Spinal cord (tissue), 10 donors: ENCODE measurements at places on chromosomes 6 and 20. TPM values are rescaled to one million over a fixed set of nuclear protein-coding genes. Genes with fewer than 3 reads are reported as not detected.

GRCh38 chr20:4869290-4870193 lies 131.8 kb downstream of the SLC23A2 start:
- no peak for DNase-seq

DNA sequence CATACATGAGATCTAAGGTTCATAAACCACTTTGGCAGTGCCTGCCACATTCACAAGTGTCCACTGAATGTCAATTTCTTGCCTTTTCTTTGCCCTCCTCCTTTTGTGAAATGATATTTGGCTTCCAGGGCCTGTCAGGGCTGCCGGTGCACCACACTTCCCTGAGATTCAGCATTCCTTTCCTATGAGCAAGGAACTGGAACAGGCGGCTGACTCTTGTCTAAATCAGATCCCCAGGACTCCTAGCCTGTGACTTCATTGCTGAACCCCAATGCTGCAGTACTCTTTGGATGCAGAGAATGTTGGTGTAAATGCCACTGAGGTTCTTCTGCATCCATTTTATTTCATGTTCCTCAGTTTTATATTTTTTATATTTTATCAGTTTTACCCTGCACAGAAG lies 172.2 kb downstream of the ARID1B start:
- no peak for DNase-seq

- DNase-seq, result no peak
These were observed 89.0 kb downstream of the NRSN1 start for GRCh38 chr6:24214984-24215383.

GRCh38 chr20:51500936-51501335 lies 41.6 kb downstream of the NFATC2 start:
- no peak for DNase-seq

- no peak for DNase-seq
These were observed 9.5 kb downstream of the OVOL2 start for GRCh38 chr20:18048176-18048575.

DNA sequence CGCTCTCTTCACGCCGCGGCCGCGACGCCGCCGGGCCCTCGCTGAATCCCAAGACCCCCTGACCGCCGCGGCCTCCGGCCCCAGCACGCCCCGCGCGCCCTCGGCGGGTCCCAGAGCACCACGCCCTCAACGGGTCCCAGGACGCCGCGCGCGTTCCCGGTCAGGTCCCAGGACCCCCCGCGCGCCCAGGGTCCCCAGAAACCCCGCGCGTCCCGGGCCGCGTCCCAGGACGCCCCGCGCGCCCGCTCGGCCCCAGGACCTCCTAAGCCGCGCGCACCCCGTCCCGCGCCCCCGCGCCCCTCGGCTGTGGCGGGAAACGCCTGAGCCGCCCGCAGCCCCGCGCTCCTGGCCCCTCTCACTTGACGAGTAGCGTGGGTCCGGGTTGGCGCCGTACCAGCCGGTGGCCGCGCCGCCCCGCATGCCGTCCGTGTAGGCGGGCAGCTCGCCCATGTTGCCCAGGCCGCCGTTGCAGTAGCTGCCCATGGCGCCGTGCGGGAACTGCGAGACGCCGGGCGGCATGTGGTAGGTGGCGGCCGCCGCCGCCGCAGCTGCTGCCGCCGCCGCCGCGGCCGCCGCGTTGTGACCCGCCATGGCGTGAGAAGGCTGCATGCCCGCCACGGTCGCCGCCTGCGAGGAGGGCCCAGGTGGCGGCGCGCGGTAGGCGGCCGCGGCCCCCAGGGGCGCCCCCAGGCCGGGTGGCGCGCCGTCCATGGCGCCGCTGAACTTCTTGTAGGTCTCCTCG lies 556 bp downstream of the NKX2-4 start:
- no peak for DNase-seq

DNA sequence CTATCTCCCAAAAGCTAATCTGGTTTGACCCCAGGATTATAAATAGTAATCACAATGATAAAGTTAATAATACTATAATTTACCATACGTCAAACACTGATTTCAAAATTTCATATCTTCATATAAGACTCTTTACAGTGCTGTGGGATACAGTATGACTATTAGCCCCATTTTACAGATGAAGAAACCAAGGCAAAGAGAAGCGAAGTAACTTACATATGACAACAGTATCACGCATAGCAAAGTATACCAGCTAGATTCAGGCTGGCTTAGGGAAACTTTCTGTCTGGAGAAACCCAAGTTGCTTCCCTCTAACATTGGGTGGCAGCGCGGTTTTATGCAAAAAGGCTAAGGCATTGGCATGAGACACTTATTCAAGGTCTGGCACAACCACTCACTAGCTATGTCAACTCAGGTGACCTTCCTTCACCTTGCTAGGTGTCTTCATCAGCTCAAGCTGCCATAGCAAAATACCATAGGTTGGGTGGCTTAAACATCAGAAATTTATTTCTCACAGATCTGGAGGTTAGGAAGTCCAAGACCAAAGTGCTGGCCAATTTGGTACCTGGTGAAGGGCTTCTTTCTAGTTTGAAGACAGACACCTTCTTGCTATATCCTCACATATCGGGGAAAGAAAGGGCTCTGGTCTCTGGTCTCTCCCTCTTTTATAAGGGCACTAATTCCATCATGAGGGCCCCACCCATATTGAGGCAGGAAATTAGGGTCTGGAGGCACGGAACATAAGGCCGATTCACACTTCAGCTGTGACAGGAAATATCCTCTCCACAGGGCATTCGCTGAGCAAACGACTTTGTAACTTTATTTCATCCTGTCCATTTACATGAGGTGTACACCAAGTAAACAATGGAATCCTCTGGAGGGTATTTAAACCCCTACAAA lies 22.4 kb upstream of the UTRN start:
- DNase-seq, result no peak

DNA sequence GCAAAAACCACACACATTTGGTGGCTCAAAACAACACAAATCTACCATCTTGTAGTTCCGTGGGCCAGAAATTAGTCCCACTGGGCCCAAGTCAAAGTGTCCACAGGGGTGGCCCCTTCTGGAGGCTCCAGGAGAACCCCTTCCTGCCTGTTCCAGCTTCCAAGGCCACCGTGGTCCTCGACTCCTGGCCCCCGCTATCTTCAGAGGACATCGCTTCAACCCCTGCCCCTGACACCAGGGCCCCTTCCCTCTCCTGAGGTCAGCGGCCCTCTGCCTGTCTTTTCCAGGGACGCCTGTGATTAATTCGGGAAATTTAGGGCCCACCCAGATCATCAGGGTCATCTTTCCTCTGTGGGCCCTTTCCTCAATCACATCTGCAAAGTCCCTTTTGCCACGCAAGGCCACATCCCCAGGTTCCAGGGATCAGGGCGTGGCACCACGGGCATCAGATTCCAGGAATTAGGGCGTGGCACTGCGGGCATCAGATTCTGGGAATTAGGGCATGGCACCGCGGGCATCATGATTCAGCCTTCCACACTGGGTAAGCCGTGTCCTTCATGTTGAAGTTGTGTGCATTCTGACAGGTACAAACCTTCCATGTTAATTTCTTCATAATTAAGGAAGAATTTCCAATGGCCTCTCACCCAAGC lies 59.9 kb upstream of the SMOC2 start:
- no peak for DNase-seq

DNA sequence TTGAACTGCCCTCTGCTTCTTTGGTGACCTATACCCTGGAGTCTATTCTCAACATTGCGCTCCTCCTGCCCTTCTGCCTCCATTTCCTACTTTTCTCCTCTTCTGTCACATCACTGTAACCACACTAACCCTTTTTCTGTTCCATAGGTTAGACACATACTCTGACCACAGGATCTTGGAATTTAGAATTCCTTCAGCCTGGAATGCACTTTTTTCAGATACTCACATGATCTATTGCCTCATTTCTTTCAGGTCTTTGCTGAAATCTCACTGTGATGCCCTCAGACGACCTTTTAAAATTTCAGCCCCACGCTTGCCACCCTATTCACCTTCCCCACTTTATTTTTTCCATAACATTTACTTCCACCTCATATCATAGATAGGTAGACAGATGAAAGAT lies 5.1 kb downstream of the VNN1 start:
- DNase-seq, result no peak

DNA sequence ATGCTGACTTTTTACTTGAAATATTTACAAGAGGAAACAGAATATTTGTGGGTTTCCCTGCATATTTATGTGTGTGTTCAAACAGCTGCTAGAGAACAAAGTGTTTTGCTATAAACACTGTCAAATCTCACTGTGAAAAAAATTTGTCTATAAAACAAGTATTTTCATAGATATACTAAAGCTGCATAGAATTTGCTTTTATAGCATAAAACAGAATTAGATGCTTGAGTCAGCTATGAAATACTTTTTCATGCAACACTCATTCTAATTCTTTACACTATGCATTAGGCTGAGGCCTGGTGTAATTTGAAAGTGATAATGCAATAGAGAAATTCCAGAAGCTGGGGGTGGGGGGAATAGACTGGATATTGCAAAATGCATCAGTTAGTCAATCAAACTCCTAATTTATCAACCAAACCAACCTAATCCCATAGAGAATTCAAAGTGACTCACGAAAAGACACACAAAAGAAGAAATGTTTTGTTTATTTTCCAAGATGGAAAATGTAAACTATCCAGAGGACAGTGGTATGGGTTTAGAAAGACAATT lies 148.2 kb downstream of the LAMA2 start:
- no peak for DNase-seq

Gene TCF19
- total RNA-seq, result 10.1 TPM

Gene ZNF391
- 5.2 TPM for total RNA-seq

Gene CD93
- total RNA-seq, result 54.5 TPM

Gene MMP24
- 15.3 TPM for total RNA-seq

Gene IL20RA
- total RNA-seq, result 0.99 TPM

Gene RNF114
- total RNA-seq, result 61.2 TPM

Gene RPP40
- 20.5 TPM for total RNA-seq

Gene CRISP3
- total RNA-seq, result 0.22 TPM

Gene PTCRA
- total RNA-seq, result not detected
